ENCODE measurements at places on chromosomes 16 and 17.

DNA sequence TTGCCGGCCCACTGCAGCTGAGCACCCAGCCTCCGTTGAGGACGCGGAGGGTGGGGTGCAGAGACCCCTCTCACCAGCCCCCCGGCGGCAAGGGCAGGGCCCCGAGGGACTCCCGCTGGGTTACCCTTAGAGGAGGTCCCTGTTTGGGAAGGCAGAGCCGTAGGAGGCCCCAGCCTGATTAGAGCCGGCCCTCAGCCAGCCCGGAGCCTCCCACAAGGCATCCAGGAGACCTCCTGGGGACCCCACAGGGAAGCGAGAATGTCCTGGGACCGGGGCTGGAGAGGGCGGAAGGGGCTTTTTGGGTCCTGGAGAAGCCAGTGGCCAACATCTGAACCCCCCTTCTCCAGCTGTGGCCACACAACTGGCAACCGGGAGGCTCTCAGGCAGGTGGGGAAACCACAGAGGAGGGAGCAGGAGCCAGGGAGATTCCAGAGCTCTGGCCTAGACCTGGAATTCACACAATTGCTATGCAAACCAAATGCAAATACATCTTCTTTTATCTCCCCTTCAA lies 21.7 kb upstream of the SP6 start:
- no peak for DNase-seq

DNA sequence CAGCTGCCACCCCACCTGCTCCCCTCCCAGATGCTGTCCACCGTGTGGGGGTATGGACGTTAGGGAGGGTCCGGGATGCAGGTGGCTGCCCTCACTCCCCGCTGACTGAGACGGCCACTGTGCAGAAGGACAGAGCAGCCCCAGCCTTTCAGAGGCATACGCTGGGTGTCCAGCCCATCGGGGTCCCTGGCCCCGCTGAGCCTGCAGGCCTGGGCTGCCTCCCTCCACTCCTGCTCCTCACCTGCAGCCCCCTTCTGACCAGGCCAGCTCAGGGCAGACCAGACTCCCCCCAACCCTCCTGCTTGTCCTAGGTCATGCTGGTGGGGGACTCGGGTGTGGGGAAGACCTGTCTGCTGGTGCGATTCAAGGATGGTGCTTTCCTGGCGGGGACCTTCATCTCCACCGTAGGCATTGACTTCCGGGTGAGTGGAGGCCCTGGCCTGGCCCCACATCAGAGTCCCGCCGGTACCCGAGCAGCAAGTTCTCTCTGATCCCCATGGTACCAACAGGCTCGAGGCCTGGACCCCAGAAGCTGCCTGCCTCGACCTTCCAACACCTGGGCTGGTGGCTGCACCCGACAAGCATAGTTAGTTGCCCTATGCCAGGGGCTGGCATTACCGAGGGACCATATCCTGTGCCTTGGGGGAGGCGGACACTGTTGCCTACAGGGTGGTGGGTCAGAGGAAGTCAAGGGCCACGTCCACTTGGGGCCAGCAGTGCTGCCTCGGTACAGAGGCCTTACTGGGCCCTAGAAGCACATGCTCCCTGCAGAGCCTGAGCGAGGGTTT lies 1.4 kb downstream of the RAB26 start:
- no peak for DNase-seq

- DNase-seq = no peak
Measured at GRCh38 chr17:72234985-72235384, 114.2 kb downstream of the SOX9 start.

DNA sequence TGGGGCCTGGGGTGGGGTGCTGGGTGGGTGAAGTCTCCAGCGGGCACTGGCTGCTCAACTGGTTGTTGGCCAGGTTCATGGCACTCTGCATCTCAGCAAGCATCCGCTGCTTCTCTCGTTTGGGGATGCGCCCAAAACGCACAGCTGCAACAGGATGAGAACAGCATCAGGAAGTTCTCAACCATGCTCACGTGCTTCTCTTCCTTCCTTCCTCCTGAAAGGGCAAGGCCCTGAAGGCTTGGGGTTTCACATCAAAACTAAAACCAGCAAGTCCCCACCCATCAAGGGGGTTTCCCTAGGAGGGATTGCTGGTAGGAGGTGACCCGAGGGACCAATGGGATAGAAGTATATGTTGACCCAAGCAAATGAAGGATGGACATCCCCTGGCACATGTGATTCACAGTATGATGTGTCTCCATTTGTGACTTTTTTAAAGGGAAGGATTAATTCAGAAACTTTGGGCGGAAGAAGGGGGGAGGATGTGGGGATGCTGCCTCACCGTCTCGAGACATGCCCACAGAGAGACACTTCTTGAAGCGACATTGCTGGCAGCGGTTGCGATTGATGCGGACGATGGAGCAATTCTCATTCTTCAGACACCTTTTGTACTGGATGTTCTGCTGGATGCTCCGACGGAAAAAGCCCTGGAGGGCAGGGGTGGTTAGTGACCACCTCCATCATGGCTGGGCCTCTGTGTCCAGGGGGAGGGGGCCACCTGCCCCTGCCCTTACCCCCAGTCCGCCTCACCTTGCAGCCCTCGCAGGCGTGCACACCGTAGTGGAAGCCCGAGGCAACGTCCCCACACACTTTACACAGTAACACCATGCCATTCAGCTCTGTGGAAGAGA lies 4.2 kb downstream of the NR1D1 start:
- DNase-seq = peak; percentile 73

DNA sequence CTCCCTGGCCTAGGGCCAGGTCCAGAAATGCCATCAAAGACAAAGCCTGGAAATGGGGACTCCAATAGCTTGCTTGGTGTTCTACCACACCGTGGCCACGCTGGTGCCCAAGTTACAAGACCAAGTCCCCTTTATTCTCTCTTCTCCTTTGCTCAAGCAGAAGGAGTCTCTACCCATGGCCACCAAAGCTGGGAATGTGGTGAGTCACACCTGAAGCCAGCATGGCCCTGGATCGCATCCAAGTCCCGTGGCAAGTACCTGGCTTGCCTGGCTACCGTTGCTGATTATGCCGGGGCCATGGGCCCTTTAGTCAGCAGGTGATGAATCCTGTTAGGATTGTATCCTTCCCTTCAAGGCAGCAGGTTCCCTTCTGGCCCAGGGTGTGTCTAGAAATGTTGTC lies 260.0 kb downstream of the HAPSTR1 start:
- no peak for DNase-seq

DNA sequence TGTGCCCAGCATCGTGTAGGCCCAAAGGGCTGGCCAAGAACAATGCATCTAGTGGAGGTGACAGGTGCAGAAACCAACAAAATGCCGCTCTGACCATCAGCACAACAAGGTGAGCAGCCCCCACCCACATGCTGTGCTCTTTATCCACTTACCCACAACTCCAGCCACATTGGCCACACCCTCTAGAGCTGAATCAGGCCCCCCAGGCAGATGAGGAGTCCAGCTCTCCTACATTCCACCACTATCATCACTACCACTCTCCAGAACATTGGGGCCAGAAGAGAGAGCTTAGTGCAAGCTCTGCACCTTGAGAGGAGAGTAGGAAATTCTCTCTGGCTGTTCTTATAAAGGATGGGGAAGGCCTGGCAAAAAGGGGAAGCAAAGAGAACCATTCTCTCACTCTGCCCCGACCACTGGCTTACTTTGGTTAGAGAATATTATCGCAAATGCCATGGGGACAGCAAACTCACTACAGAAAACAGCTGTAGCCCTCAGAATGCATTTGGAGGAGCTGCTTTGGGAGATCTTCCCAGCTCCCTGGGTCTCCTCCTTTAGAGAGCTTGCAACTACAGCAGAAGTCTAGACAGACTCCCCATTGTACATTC lies 75.0 kb downstream of the TMEM132E start:
- no peak for DNase-seq

DNA sequence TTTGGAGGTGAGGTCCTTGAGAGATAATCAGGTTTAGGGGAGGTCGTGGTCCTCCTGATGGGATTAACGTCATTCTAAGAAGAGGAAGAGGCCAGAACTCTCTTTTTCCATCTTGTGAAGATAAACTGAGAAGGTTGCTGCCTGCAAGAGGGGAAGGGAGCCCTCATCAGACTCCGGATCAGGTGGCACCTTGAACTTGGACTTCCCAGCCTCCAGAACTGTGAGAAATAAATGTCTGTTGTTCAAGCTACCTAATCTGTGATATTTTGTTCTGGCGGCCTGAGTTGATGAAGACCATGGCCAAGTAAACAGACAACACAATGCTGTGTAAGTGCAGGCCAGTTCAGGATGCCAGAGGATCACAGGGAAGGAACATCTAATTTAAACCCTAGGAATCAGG lies 10.9 kb upstream of the PRKCB start:
- DNase-seq = no peak

- no peak for DNase-seq
Measured at GRCh38 chr16:55120826-55121225, 190.2 kb downstream of the IRX5 start.

DNA sequence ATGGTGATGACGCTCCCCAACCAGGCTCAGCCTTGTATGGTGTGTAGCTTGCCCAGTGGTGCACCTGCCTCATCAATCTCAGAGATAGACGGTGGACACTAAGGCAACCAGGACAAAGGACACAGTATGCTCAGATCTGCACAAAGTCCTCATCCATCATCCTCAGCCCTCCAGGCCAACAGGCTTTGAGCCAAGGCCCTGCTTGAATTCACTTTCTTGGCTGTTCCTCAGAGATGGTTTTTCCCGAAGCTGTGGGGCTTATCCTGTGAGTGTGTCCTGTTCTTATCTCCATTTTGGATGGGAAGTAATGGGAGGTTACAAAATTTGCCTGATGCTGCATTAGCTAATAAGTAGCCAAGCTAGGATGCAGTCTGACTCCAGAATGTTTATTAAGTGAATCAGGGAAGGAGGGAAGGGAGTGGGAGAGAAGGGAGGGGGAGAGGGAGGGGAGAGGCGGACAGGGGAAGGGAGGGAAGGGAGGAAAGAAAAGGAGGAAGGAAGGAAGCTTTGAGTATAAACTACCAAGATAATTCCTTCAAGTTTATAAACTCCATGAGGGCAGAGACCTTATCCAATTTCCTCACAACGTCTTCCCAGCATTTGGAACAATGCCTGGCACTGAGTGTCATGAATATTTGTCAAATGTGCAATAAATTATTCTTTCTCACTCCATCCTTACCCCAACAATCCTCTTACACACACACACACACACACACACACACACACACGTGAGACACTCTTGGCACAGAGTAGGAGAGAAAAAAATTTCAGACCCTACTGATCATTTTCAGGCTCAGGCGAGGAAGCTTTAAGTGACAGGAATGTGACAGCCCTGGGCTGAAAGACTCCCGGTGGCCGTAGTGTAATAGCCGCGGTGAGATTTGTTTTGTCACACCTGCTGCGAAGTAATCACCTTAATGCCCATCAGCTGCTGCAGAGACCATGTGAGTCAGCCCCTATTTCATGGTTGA lies 84.3 kb downstream of the BMERB1 start:
- no peak for DNase-seq

- no peak for DNase-seq
Measured at GRCh38 chr17:6862825-6863224, 31.3 kb upstream of the TEKT1 start.

DNA sequence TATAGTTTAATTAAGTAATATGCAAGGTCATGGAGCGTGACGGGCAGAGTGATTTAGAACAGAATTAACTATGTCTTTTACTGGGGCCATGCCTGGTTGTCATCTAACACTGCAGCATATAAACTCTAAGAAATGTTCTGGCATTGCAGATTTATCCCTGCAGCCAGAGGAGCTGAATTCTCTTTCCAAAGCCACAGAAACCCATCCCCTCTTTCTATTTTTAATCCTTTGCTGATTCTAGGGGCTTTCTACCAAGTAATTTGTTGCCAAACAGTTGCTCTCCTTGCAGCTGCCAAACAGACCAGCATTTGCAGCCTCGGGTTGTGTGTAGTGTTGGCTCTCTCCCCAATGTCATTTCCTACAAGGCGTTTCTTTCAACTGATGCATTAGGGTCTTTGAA lies 243.2 kb upstream of the MON1B start:
- DNase-seq = no peak

- DNase-seq = no peak
Measured at GRCh38 chr16:65644821-65645220, 523.0 kb upstream of the CDH11 start.

DNA sequence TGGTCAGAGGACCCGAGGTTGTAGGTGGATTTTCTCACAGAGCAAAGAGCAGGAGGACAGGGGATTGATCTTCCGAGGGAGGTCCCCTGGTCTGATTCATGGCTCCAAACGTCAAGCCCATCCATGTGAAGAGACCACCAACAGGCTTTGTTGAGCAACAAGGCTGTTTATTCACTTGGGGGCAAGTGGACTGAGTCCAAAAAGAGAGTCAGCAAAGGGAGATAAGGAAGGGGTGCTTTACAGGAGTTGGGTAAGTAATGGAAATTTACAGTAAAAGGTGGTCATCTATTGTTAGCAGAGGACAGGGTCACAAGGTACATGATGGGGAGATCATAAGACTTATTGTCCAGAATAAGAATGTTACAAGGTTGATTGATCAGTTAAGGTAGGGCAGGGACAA lies 2285.8 kb downstream of the TP53TG3F start:
- DNase-seq = no peak

DNA sequence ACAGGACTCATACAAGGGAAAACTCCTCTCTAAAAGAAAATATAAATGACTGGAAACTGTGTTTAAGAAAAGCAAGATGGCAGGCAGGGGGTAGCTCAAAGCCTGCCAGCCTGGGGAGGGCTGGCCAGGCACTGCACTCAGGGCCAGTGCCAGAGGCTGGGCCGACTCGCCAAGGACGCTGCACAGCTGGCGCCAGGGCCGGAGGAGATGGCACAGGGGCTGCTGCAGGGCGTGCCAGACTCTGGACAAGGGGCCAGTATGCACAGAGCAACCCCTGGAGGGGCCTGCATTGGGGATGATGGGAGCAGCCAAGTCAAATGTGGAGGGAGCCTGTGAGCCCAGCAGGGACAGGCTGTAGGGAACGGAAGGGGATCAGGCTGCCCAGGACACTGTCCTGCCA lies 4.0 kb downstream of the PKMYT1 start:
- no peak for DNase-seq

DNA sequence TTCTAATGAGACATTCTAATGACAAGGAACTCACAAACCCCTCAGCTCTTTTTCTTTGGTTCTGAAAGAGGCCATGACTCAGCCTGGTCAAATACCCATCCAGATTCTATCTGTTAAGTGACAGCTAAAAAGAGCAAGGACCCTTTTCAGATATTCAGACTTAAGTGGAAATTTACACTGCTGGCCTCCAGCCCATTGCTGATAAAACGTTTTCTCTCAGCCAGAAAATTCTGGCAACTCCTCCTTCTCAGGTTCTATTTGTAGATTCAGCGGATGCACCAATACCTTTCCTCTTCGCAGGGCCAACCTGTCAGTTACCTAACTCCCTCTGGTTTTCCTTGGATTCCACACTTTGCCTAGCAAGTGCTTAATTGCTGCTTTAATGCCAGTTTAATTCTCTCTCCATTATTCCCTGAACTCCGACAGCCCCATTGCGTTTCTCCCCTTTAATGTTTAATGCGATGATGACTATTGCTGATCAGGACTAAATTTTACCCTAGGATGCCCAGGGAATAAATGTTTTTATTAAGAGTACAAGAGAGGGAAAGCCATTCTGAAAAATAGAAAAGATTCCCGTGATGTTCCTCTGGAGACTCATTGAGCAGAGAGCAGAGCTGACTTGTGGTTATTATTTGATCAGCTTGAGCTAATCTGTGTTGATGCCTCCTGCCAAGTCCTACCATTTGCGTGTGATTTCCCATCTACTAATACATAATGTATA lies 35.9 kb upstream of the TOM1L1 start:
- no peak for DNase-seq

GRCh38 chr17:62671553-62671952 lies 44.1 kb downstream of the MRC2 start:
- DNase-seq = no peak

Data from stimulated activated CD4-positive, alpha-beta T cell treated with anti-CD3 and anti-CD28 coated beads, TNF-alpha, amount 100 ng/mL, for 48 hours (primary cell).